IPS-NIHi11 (cell line): ENCODE measurements at places on chromosomes 13 and 19.

DNA sequence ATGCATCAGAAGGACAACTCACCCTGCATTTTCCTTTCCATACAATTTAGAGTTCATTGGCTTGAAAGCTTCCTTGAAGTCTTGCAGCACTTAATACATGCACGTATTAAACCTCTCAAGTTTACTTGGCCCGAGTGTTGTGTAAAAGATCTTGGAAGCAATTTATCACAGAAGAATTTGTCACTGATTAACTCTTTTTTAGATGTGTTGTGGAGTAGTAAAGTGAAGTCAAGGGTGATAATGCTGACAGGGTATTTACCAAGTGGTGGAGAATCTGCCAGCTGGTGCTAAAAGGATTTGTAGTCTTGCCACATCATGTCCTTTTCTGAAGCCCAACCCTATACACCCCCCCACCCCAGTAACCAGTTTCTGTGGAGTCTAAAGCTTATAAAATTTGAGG, 421.0 kb upstream of the MIR17HG start:
- no peak for DNase-seq

GRCh38 chr19:8655340-8655709, 24.9 kb downstream of the NFILZ start:
- DNase-seq: no peak

DNA sequence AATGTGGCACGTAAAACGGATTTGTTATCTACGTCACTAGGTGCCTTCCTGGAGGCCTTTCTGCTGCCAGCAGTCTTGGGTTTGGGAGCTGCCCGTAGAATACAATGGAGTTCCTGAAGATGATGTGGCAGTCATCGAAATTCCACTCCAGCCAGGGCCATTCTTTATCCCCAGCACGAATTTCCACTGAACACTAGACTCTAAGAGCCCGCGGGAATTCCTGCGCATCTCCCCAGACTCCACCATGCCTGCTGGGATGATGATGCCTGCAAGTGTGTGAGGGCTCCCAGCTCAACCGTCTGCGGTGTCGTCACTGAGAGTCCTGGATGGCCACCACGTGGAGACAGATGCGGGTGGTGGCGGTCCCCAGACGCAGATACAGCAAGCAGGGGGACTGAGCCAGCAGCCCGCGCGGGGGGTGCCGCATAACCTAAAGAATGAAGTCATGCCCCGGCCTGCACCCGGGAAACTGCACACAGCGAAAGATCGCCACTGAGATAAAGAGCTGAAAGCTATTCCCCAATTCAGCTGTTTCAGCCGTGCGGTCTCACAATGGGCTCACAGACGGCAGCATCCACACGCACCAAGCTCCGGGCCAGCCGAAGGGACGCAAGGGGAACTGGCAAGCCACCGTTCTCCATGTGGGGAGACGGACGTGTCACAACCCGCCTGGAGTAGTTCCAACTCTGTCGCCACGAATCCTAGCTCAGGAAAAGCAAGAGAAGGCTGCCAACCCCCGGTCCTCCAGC, 41.1 kb downstream of the COL4A1 start:
- DNase-seq: no peak

GRCh38 chr13:80448725-80449124, 107.8 kb upstream of the SPRY2 start:
- DNase-seq: no peak

DNA sequence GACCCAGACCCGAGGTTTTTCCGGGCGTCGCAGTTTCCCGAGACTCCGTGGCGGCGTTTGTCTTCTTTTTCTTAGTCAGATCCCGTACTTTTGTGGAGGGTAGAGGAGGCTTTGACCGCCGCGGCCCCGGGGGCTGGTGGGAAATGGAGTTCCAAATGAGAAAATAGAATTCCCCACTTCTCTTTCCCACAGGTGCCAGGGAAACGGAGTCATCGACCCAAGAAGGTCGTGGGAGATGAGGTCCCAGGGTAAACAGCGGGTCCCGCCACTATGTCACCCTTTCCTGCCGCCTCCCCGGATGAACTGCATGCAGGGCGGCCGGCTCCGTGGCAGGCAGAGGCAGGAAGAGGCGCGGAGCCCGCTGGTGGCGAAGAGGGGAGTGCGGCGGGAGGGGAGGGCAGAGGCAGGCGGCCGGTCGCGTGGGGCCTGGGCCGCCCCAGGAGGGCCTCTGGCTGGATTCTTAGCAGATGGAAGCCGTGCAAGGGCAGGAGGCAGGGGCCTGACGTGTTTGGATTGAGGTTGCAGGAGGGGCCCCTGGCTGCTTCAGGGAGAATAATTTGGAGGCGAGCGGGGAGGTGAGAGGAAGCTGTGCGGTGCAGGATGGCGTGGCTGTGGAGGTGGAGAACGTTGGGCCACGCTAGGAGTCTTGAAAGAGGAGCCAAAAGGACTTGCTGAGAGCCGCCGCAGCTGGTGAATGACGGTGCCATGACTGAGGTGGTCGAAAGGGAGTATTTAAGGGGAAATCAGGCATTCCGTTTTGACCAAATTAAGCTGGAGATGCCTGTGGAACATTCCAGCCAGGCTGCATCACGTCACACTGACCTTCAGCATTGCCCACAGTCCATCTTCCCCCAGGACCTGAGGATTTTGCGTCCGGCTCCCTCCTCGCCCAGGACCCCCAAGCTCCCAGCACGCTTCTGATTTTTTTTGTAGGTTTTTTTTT, 11.7 kb downstream of the CYTH2 start:
- no peak for DNase-seq

- no peak for DNase-seq
Measured at GRCh38 chr13:48214519-48215121, 18.4 kb upstream of the ITM2B start.

DNA sequence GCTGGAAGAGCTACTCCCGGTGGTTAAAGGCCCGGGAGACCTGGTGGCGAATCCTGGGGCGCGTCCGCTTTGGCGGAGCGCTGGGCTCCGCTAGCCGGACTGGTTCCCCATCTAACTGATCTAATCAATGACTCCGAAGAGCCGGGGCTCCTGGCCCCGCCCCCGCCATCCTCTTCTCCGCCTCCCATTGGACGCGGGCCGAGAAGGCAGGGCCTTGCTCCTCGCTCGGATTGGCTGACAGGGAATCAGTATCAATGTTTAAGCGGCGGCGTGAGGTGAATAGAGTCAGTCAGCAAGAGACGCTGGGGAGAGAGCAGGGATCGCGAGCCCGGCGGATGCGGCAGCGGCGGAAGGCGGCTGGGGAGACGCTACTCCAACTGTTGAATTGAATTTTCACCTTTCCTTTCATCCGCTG, 1.7 kb upstream of the PCDH17 start:
- peak; percentile 94 for DNase-seq

DNA sequence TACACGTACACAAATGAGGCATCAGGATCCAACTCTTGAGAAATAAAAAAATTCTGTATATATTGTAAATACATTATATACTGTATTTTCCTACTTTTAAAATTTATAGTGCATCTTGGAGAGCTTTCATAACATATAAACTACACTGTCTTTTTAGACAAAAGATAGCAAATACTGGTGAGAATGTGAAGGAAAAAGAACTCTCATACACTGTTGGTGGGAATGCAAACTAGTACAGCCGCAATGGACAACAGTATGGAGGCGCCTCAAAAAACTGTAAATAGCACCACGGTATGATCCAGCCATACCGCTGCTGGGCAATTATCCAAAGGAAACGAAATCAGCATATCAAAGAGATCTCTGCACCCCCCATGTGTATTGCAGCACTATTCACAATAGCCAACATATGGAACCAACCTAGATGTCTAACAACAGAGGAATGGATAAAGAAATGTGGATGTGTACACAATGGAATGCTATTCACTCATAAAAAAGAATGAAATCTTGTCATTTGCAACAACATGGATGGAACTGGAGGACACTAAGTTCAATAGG, 292.4 kb downstream of the EFNB2 start:
- DNase-seq: no peak

DNA sequence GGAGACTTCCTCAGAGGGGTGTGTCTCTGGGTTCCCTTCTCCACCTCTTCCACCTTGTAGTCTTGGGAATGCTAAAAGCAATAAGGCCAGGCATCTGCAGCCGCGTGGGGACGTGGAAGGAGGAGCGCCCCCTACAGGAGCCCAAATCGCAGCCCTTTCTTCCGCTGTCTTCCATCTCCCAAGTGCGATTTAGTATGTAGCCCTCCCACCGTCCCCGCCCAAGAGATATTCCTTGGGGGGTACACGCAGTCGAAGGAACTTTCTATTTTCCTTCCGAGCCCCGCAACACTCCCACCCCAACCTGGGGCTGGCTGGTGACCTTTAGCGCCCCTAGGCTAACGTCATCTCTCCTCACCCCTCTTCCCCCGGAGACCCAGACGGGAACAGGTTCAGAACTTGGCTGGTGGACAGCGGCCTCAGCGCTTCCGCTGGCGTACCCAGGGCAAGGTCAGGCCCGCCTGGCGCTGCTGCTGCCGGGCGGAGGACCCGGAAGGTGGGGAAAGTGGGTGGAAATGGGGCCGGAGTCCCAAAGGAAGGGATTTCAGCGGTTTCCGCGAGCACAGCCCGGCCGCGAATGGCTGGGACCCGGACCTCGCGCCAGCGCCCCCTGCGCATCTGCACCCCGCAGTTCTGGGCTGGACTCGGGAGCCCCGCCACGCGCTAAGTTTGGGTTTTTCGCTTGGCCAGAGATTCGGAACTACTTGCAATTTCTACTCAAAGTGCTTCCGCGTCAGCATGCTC, 2.1 kb upstream of the PCDH8 start:
- DNase-seq: peak; percentile 85

GRCh38 chr13:80727321-80727975, 386.5 kb upstream of the SPRY2 start:
- no peak for DNase-seq

GRCh38 chr13:75585153-75585552, 35.6 kb downstream of the UCHL3 start:
- no peak for DNase-seq

GRCh38 chr13:33388286-33388998, 102.9 kb upstream of the STARD13 start:
- no peak for DNase-seq

- peak; percentile 69 for DNase-seq
Measured at GRCh38 chr13:33610438-33611120, 207.4 kb upstream of the RFC3 start.

DNA sequence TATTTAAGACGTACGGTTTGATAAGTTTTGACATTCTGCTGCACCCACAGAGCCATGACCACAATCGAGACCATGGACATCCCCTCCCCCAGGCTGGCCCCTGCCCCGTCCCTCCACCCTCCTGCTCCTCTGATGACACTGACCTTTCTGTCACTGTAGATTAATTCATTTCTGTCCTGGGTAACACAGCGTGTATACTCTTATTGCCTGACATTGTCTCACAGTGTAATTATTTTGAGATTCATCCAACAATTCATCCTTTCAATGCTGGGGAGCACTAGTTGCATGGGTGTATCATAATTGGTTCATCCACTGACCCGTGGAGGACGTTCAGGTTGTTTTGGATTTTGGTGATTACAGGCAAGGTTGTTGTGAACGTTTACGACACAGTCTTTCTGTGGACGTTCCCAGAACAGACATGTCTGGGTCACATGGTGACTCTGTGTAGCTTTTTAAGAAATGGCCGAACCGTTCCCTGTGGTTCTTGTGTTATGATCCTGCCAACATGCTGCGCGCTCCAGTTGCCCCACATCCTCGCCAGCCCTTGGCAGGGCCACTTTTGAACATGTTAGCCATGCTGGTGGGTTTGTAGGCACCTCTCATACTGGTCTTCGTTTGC, 41.9 kb downstream of the C13orf46 start:
- no peak for DNase-seq

DNA sequence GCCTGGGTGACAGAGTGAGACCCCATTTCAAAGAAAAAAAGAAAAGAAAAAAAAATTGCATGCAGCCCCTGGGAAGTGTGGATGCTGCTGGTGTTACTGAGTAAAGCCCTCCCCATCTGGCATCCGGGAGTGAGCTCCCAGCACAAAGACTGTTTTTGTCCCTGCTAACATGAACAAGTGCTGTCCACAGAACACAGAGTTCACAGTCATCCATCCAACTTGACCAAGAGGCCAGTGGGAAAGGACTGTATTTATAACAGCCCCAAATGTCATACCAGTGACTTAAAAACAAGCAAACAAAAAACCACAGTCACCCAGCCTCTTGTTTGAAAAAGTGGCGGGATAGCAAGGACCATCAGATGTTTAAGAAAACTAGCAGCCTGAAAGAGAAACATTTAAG, 10.8 kb downstream of the FBXO17 start:
- no peak for DNase-seq

DNA sequence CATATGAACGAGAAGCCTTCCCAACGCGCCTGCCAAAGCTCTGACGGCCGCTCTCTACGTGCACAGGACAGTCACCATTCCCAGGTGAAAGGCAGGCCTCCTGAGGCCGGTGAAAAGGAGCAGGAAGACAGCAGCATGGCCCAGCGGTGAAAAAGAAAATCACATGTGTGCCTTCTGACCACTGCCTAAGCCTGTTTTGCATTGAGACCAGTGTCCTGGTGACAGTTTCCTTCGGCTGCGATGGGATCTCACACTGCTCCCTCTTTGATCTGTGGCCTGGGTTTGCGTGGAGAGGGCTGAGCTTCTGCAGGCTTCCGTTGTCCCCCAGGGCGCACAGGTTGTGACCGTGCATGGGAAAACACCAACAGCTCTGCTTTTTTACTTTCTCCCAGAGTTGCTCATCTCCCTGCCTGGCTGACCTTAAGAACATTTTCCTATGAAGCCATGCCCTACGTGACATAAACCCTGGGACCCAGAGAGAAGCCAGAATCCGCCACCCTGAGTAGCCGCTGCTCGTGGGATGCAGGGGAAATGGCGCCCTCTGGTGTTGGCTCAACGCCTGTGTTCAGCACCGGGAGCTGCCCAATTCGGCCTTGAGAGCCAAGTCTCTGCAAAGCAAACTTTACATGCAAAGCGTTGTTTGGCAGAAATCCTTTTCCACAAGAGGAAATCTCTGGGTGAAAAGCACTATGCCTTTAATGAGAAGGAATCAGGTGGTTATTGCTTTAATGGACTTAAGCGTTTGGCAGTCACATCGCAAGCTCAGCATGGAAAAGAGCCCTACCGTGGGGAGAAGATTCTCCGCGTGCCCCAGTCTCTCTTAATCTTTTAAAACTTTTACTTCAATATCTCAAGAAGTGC, 112.2 kb upstream of the GPR12 start:
- peak; percentile 71 for DNase-seq

- no peak for DNase-seq
Measured at GRCh38 chr13:102933523-102933922, 87.7 kb downstream of the ERCC5 start.

- DNase-seq: no peak
Measured at GRCh38 chr13:105670179-105670990, 865.1 kb downstream of the EFNB2 start.

DNA sequence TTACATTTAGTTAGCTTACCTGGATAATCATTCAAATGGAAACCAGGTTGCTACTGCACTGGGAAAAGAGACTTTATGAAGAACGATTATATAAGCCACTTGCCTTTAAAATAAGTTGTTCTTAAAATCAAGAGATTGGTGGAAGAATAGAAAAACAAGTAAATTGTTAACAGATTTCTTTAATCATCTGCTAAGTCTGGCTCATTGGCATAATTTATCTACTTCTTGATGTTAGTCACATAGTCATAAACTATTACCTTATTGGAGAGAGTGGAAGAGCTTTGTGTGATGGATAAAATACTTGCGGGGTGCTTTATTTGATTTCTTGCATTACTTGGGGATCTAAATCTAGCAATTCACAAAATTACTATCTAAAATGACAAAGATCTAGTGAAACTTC, 6.8 kb downstream of the LSM14A start:
- no peak for DNase-seq
